IMR-90 (cell line): ENCODE measurements at places on chromosomes 16 and 17.

GRCh38 chr17:75456417-75457046, at the start of gene TMEM94:
Gene TMEM94, plus strand, starts transcription at chr17:75456635. Its CDS starts 15,271 bp downstream, at chr17:75471906.
- peak; percentile 97 for DNase-seq

DNA sequence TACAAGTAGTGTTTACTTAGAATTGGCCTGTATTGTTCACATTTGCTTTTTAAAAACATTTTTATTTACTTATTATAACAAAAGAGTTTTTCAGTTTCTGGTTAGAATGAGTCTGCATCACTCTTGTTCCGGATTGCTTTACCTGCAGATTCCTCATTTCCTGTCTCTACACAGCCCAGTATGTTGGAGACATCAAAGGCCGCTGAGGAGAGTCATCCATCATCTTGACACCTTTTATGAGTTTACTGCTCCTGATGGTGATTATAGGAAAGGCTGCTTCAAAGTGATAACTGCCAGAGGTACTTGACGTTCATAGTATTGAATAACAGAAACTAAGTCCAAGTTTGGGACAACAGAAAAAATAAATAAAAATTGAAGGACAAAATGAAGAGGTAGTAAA, 490.5 kb upstream of the CA10 start:
- no peak for DNase-seq

- DNase-seq: no peak
Observed at GRCh38 chr17:3770466-3770865, 30.5 kb downstream of the ITGAE start.

DNA sequence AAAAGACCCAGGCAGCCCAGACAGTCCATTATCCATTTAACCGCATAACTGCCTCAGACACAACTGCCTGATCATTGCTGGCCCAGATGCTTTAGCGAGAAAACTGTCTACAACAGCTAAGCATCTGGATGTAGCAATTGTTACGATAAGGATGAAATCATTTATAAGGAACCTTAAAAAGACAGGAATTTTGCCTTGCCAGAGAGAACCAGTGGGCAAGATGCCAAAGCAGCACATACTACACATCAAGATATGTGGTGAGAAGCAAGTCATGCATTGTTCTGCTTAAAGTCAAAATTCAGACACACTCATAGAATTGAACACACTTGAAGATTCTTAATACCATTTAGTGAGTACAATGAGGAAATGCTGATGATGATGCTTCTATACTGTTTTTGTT, 1525.3 kb downstream of the CDH8 start:
- DNase-seq: no peak

GRCh38 chr17:17496189-17497064, at the start of gene RASD1:
Gene RASD1, minus strand, starts transcription at chr17:17496395. Its CDS starts 214 bp downstream, at chr17:17496181.
- peak; percentile 81 for DNase-seq

DNA sequence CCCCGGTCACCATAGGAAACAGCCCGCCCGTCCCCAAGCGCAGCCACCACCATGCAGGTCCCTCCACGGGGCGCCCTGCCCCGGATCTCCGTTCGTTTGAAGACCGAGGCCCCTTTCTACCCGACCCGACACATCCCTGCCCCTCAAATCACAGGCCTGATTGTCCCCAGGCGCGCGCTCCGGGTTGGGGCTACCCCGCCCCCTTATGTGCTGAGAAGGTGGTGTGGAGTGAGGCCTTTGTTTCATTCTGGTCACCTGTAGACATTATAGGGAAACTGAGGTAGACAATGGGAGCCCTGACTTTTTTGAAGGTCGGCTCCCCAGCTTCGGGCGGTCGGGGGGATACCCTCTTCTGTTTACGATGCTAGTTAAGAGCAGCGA, 763 bp upstream of the ACTG1 start:
- DNase-seq: peak; percentile 43

- peak; percentile 82 for DNase-seq
Observed at GRCh38 chr16:31099860-31100638, 5.5 kb upstream of the VKORC1 start.

DNA sequence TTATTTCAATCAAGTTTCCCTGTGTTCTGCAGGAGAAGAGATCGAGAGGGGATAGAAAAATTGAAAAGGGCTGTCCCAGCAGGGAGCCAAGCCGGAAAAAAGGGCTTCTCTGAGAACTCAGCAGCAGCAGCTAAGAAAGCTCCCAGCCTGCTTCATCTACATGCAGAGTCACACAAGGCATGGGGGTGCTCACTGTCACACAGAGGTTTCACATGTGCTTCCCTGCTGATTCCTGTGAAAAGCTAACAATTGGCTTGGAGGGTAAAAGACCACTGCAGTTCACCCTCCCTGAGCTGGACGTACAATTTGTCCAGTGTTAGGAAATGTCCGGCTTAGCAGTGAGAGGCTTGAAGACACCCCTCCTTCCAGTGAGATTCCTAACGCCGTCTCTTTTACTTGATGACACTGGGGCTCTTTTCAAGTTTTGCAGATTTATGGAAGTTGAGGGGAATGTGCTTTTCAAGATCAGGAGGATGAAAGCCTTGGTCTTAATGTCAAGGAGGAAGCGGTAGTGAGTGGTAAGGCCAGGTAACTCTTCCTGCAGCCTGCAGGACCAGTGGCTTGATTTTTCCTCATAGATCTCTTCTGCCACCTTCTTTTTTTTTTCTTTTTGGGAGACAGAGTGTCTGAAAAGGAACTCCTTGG, 85.6 kb downstream of the WNT3 start:
- no peak for DNase-seq

- DNase-seq: no peak
Observed at GRCh38 chr17:77498091-77498741, 357.4 kb downstream of the SEC14L1 start.

DNA sequence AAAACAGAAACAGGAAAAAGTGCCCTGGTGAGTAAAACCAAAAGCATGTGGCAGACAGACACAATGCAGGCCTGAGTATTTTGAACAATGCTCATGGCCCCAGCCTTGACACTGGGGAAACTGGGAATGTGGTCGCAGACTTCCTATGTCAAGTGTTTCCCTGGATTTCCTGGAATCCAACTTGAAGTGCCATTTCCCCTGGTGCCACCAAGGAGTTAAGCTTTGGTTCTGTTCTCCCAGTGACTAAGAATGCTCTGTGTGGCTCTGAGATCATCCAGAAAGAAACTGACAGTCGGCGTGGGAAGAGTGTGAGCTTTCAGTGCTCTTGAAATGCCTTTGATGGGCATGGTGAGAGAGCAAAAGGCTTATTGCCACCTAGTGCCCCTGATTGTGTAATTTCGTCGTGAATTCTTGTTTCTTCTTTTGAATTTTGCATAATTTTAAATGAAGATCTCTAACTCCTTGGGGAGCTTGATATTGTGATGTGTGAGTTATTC, 96.0 kb downstream of the YPEL2 start:
- DNase-seq: peak; percentile 45

DNA sequence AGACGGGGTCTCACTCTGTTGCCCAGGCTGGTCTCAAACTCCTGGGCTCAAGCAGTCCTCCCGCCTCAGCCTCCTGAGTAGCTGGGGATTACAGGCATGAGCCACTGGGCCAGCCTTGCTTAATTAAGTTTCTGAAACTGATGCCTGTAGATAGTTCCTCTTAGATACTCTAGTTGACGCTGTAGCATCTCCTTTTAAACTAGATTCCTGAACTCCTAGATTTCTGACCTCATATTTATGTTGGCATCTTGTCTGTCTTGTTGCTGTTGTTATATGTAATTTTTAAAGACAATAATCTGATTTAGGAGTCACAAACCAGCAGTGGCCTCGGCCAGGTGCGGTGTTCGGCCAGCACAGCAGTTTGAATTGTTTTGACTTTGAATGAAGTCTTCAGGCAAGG, 37.5 kb downstream of the DHRS7B start:
- no peak for DNase-seq

DNA sequence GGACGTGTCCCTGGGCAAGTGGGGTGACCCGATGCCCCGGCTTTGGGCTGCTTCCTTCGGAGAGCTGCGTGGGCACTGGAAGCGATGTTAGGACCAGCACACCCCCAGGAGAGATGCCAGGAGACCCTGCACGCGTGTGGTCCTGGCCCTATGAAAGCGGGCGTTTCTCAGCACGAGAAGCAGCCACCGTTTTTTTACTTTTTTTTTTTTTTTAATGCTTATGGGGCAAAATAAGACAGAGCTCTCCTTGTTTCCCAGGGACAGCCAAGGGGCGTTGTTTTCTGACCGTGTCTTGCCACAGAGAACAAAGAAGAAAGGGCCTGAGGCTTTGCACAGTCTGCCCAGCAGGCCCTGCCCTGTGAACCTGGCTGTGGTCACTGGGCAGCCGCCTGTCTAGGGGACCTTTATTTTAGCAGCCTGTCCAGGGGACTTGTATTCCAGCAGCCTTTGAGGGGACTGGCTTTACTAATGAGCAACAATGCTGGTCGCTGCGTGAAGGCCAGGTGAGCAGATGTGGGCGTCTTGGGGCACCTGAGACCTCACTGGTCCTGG, 996 bp downstream of the SLC25A10 start:
- DNase-seq: no peak

- DNase-seq: peak; percentile 31
Observed at GRCh38 chr17:17098551-17099179, 56.4 kb downstream of the MPRIP start.

DNA sequence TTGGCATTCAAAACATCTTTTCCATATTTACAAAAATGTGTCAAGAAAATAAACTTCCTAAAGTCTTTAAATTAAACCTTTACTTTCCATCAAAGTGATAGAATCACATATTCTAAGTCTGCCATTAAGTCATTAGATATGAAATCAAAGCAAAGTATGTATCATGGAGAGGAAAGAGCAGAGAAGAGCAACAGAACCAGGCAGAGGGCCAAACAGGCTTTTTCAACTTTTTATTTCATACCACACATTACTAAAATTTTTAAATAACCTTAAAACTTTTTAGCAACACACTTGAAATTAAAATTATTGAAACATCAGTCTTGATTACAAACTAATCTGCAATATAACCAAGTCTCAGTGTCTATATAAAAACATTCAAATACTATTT, 13.8 kb downstream of the SIAH1 start:
- DNase-seq: no peak

DNA sequence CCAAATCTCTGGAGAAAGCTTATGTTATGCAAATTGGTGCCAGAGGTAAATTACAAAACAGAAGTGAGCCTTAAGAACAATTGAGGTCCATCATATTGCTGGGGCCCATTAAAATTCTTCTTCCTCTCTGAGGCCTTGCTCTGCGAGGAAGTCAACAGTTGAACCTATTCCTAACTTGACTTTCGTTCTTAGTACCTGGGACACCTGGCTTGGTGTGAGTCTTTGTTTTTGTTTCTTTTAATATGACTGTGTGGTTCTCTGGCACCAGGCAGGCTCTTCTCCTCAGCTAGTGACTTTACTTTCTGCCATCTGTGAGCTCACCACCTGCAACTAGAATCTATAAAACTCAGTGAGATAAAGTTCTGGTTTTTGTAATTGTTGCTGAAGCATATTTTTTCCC, 120.4 kb downstream of the CBLN1 start:
- DNase-seq: no peak

GRCh38 chr17:2023692-2024571, 1.2 kb downstream of the RTN4RL1 start:
- peak; percentile 41 for DNase-seq

DNA sequence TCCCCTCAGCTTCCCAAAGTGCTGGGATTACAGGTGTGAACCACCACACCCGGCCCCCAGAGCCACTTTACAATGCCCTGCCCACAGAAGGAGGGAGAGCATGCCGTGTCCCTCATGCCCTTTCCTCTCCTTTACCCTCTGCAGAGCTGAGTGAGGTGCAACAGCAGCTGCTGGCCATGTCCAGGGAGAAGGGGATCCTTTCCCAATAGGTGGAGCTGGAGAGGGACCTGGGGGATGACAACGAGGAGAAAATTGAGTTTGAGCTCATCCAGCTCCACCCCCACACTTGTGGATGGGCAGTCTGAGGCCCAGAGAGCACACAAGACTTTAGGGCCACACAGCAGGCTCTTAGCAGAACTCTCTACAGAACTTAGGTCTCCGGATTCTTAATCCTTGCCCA, 7.9 kb upstream of the GSDMA start:
- no peak for DNase-seq

- no peak for DNase-seq
Observed at GRCh38 chr16:72979974-72980373, 68.0 kb downstream of the ZFHX3 start.

DNA sequence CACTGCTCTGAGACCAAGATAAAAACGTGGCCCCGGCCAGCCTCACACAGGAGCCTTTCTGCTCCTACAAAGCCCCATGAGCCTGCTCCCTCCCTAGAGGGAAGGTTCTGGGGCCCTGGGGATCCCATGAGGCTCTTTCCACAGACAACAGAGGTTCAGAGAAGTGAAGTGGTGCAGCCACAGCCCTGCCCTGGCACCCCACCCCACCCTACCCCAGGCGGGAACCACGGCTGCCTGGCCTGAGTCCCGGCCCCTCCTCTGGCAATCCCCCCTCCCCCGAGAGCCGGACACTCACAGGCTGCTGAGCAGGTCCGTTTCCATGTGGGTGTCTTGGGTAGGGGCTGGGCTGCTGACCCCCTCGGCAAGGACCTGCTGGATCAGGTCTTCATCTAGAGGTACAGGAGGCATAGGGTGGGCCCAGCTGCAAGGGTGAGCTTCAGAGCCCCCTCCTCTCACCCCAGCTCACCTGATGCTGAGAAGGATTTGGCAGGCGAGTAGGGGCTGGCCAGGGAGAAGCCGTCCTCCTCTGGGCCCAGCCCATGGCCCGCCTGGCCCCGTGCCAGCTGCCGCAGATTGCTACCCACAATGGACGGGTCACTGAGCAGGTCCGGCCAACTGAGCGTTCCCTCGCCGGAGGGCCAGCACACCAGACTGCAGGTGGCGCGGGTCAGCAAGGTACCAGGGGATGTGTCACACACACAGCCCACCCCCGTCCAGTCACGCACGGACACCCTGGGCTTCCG, 38.7 kb downstream of the PKD1 start:
- DNase-seq: no peak

DNA sequence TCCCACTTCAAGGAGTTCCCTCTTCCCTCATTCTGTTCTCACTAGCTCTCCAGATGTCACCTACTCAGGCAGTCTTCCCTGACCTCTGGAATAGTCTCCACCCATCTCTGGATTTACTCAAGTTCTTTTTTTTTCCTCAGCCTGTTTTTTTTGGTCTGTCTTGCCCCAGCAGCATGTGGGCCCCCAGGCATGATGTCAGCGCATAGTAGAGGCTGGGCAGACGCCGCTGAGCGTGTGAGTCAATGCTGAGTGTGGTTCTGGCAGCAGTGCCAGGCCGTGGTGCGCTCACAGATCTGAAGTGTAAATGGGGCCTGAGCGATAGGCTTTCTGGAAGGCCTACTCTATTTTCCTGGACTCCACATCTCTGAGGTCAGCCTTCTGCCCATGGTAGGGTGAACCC, 2.7 kb upstream of the KCNJ18 start:
- peak; percentile 72 for DNase-seq

GRCh38 chr16:65782611-65783600, 583.6 kb upstream of the CDH5 start:
- DNase-seq: peak; percentile 55

- no peak for DNase-seq
Observed at GRCh38 chr16:54875443-54875842, 55.2 kb upstream of the IRX5 start.

DNA sequence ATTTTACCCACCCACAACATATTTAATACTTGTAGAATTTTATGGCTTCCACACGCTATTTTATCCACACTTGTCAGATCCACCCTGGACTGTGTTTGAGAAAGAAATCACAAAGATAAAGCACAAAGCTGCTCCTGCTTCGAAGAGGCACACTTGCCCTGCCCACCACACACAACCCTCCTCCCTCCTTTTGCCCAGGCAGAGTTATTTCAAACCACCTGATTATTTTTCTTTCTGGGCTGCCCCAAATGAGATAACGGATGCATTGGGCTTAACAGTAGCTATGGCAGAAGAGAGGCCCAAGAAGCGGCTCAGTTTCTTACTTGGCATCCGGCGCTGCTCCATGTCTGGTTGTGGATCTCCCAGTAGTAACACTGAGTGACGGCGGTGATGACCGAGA, 27.2 kb downstream of the PKD1L3 start:
- DNase-seq: no peak
